Right forelimb (tissue), 1 donor: ENCODE measurements at places on chromosomes 4 and X.

GRCh38 chrX:120719622-120720021 lies 89.8 kb upstream of the C1GALT1C1 start:
- DNase-seq, result no peak

- DNase-seq, result no peak
Observed at GRCh38 chr4:76984127-76984526, 34.6 kb downstream of the SEPTIN11 start.

- no peak for DNase-seq
Observed at GRCh38 chrX:55758033-55758432, 40.5 kb downstream of the RRAGB start.

GRCh38 chrX:13077168-13077567 lies 32.7 kb upstream of the FAM9C start:
- no peak for DNase-seq

- DNase-seq, result no peak
Observed at GRCh38 chr4:162684998-162685397, 481.7 kb downstream of the NAF1 start.

DNA sequence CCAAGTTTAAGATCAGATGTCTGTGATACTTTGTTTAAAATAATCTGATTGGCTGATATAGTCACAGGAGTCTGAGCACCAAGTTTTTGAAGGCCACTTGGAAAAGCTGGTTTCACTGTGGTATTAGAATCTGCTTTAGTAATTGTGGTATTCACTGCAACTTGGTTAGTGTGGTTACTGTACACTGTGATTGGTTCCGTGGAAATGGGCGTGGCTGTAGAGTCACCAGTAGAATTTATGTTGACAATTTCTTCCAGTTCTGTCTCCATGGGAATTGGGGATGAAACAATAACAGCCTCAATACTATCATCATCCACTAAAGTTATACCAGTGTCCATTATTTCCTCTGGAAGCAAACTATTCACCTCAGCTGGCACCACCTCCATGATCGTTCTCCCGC lies 26.2 kb downstream of the LIN54 start:
- no peak for DNase-seq

GRCh38 chr4:9924750-9925149 lies 96.5 kb downstream of the SLC2A9 start:
- DNase-seq, result peak; percentile 62

GRCh38 chr4:108941904-108942430 lies 179.1 kb upstream of the ETNPPL start:
- no peak for DNase-seq

- no peak for DNase-seq
Observed at GRCh38 chr4:7624396-7624980, 189.8 kb upstream of the PSAPL1 start.

DNA sequence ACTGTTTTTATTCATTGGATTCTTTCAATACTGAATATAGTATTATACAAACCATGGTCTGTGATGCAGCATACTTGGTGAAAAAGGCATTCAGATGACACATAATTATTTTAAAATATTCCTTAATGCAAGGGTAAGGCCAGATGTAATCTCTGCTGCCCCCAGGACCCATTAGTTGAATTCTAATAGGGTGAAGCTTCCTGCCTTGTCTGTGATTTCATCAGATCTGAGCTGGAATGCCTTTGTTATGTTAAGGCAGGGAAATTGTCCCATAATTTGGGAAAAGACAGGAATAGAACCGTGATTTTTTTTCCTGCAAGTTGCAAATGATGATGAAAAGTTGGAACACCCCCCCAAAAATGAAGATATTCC lies 26.1 kb downstream of the ZRSR2 start:
- DNase-seq, result no peak

DNA sequence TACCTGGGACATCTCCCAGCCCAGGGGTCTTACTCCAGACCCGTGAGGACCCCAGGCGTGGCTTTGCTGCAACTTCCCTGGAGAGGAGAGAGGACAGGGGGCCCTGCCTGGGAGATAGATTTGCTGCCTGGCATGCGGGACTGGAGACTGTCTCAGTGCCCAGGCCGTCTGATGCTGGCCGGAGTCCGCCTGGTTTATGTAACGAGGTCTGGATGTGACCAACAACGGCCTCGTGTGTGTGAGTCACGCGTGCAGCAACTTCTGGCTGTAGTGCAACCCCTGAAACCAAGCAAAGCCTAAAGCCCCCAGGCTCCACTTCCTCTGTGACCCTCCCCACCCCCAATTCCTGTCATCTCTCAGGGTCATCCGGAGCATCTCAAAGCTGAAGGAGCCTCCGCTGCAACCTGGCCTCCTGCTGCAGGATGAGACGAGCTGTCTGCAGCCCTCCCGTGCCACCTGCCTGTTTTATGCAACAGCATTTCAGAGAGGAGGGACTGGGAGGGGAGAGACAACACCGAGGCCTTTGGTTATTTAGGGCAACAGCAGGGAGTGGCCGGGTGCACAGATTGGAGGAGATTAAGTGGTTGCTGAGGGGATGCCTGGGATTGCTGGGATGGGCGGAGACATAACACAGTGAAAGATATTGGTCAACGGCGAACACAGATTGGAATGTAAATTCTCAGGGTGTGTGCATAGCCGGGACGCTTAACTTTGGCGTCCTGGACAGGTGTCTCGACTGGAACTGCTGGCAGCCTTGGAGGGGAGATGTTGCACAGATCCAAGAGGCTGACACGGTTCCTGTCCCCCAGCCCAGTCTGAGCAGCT lies 16.0 kb downstream of the XG start:
- DNase-seq, result no peak

DNA sequence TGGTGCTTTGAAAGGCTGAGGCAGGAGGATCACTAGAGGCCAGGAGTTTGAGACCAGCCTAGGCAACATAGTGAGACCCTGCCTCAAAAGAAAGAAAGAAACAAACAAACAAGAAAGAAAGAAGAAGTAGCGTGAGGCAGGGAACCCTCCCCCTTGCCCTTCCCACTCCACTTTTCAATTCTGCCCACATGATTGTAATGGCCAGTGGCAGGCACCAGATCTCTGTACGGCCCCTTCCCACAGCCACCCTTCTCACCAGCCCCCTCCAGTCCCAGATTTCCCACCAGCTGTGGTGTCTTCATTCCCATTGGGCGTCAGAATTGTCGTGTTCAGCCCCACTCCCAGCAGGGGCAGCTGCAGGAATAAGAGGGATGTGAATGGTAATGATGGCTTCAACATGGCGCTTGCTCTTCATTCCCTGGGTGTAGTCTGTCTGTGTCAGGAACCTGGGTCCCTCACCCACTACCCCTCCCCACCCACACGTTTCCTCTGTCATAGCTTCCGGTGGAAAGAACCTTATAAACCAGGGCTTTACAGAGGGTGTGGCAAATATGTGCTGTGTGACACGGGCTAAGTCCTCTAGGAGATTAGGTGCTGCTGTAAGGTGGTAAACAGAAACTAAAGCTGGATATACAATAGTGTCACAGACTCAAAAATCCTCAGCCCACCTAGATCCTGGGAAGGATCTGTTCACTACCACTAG lies at the start of gene IL2RG:
Gene IL2RG, minus strand, starts transcription at position 437 of the 703 bp plus-strand sequence. Its CDS starts 38 bp downstream, at position 399.
- DNase-seq, result no peak

- DNase-seq, result no peak
Observed at GRCh38 chrX:139202742-139203420, 327.7 kb upstream of the F9 start.

- DNase-seq, result no peak
Observed at GRCh38 chr4:53089936-53090729, 228.0 kb downstream of the RASL11B start.

GRCh38 chr4:181528570-181529184 lies 714.5 kb upstream of the TENM3 start:
- peak; percentile 82 for DNase-seq

GRCh38 chr4:55518442-55518841 lies 28.3 kb downstream of the CLOCK start:
- no peak for DNase-seq

- no peak for DNase-seq
Observed at GRCh38 chr4:83205760-83206159, 78.8 kb downstream of the COQ2 start.

DNA sequence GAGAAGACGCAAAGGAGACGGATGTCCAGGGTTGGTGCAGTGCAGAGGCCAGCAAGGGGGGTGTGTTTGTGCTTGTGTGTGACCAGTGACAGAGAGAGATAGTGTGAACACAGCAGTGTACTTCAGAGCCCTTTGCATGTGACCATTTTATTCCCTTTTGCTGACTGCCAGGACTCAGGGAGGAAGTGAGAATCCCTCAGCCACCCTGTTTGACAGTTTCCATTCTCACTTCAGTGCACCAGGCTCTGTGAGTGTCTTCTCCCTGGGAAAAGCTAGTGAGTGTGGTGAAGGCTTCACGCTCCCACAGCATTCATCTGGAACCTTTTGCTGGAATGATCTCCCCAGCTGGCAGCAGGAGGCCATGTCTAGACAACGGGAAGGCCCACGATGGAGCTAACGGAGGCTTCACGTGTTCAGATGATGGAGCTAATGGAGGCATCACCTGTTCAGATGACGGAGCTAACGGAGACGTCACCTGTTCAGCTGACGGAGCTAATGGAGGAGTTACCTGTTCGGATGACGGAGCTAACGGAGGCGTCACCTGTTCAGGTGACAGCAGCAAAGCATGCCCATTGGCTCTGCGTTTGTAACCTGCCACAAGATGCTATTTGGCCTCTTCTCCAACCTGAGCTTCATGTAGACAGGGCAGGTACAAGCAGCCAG lies 195.4 kb downstream of the AFAP1 start:
- no peak for DNase-seq

DNA sequence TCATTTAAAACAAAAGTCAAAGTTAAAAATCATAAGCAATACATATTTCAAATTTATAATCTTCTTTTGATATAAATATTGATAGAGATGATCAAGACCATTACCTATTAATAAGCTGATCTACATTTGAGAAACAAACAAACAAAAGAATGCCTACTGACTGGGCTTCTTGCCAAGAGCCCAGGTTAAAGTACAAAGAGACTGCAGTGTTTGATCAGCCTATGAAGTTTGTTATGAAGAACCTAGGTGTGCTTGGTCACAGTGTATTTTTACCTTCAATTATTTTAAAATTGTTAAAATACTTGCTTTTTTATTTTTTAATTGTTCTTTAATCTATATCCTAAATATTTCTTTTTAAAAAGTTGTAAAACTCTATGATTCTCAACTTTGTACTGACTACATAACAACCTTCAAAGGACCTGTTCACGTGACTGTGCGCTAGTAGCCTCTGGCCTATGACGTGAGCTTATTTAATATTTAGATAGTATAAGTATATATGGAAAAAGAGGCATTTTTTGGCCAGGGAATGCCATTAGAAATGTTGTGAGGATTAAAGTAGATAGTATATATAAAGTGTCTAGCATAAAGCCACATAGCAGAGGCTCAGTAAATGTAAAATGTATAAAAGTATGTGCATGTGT lies 11.4 kb upstream of the SLC39A8 start:
- no peak for DNase-seq

DNA sequence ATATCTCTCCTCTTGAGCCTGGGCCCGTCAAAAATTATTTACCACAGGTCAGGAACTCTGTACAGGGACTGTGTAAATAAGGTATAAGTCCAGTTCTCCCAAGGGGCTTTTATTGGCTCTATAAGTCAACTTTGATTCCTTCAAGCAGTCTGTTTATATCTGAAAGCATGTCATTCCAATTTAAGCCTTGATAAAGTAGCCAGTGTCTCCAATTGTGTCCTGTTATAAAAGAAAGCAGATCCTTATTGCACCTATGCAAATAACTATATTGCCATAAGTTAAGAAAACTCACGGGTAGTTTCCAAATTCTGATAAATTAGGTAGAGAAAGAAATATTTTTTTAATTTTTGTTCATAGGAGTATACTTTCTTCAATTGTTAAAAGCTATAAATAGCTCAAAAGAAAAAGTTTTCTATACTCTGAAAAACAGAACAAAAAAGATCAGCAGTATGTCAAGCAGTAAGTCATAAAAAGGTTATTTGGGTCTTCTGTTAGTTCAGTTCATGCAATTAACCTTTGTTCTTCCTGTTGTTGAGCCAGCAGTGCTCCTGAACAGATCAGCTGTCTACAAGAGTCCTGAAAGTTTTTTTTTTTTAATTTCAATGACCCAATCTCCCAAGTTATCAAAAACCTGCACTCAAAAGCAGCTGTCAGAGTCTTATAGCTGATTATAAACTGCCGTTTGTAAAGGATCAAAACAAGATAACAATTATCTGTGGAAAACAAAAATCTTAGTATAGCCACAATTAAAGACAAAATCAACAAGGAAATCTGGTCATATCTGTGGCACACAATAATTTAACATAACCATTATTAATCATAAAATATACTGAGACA lies 178.4 kb upstream of the GALNT7 start:
- DNase-seq, result no peak

DNA sequence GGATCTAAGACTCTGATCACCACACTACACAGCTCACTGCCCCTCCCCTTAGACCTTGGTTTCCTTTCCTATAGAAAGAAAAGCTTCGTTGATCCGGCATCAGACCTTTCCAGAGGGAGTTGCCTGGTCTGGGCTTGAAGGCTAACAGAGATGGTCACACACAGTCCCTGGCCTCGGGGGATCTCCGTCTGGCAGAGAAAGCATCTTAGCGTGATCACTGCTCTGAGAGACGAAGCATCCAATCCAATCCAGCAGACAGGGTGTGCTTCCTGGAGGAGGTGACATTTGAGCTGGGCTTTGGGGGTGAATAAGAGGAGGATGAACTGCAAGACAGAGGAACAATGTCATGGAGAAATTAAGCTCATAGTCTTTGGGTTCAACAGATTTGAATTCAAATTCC lies 49.5 kb downstream of the HTRA3 start:
- peak; percentile 10 for DNase-seq

- DNase-seq, result no peak
Observed at GRCh38 chr4:138899999-138900398, 115.6 kb upstream of the NOCT start.

DNA sequence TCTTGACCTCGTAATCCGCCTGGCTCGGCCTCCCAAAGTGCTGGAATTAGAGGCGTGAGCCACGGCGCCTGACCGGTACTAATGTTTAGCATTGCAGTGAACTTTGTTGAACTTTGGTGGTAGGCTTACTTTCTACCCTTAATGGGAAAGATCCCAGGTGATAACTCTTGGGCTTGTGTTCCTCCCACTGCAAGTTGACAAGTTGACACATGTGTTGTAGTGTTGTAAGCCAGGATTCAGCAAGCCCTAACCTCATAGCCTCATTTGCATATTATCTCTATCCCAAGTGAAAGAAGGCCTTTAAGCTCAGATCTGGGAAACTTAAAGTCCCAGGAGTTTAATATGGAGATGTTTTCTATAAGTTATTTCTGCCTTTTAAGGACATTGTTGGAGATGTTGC lies 80.0 kb upstream of the CLCN4 start:
- DNase-seq, result no peak

DNA sequence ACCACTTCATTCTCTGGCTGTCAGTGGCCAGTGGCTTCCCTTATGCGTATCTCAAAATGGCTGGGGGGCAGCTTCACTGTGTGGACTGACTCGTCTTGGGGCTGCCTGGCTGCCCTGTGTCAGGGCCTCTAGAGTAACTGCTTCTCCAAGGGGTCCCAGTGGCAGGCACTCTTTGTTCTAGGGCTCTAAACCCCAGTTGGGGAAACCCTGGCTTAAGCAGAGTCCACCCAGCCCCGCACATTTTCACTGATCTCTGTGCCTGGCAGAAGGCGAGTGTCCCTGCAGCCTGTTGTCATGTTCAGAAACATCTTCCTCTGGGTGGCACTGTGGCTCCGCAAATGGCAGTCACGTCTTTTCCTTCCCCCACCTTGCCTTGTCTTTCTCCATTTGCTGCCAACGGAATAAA lies 59.7 kb downstream of the NBDY start:
- no peak for DNase-seq

- no peak for DNase-seq
Observed at GRCh38 chrX:67346667-67347066, 197.2 kb upstream of the AR start.
